DMS53 (cell line): ENCODE measurements at places on chromosomes 16 and 17.
A peak's percentile ranks its signal among the peaks of the same experiment; 100 is the strongest.

GRCh38 chr16:10383626-10384025 lies 2.2 kb upstream of the ATF7IP2 start:
- DNase-seq = no peak

DNA sequence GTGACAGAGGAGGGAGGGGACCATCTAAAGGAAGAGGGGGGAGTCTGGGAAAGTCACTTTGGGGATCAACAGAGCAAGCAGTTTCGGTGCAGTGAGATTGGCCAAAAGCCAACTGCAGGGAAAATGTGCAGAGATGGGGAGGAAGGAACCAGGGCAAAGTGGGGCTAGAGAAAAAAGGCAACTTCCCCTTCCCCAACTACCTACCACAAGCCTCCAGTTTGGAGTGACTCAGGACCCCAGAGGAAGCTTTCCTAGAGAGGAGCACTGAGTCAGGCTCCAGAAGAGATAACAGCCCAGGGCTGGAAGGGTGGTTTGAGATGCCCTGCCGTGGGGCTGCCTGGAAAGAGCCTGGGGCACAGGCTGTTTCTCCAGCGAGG lies 6.9 kb upstream of the CD300LD start:
- no peak for DNase-seq

DNA sequence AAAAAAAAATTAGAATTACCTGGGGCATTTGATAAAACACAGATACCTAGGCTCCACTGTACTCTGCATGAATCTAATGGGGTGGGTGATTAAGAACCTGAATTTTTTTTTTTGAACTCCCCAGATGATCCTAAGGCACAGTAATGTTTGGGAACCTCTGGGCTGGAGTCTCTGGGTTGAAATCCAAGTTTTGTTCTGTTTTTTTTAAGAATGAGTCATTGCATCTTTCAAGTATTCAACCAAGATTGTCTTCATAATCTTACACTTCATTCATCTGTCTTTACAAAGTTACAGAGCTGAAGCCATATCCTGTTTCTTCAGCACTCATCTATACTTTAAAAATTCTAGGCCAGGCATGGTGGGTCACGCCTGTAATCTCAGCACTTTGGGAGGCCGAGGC lies 52.6 kb downstream of the PIGL start:
- DNase-seq = no peak

DNA sequence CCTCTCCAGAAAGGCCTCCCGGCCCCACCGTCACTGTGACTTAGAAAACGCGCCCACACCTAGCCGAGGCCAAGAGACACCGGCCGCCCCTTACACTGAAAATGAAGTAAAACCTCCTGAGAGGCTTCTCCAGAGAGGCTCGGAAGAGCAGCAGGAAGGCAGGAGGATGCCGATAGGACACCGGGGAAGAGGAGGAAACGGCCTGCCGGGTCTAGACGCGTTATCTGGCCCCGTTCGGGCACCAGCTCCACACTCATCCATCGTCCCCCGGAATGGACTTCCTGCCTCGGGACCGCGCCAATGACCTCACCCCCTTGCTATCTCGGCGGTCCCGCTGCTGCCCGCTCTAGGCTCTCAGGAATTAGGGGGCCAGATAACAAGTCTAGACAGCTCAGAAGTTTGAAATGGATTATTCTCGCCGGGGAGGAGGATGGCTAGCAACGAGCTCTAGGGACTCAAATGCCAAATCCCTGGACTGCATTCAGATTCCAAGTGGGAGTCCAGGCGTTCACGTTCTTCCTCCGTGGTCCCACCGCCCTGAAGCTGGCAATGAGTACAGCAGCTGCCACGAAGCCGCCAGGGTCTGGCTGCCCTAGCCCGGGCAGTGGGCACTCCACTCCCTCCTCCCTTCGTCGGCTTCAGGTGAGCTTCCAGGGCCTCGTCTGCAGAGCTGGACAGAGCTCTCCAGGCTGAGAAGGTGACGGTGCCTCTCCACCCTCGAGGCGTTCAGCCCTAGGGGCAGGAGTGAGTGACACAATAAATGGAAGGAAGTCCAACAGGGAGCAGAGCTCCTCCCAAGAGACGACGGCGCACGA lies 350.9 kb downstream of the FOXL1 start:
- DNase-seq = no peak

DNA sequence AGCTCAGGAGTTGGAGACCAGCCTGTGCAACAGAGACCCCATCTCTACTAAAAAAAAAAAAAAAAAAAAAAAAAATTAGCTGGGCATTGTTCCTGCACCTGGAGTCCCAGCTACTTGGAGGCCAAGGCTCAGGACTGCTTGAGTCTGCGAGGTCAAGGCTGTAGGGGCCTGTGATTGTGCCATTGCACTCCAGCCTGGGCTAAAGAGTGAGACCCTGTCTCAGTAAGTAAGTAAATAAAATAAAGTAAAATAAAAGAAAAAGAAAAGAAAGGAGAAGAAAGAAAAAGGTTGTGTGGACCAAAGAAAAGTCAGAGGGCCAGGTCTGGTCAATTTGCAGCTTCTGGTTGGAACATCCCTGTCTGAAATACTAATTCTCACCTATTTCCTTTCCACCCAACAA lies 18.4 kb downstream of the MT1X start:
- no peak for DNase-seq

GRCh38 chr17:27563532-27563931 lies 67.5 kb upstream of the LGALS9 start:
- no peak for DNase-seq

- DNase-seq = no peak
Measured at GRCh38 chr16:77402672-77403071, 32.2 kb downstream of the ADAMTS18 start.

DNA sequence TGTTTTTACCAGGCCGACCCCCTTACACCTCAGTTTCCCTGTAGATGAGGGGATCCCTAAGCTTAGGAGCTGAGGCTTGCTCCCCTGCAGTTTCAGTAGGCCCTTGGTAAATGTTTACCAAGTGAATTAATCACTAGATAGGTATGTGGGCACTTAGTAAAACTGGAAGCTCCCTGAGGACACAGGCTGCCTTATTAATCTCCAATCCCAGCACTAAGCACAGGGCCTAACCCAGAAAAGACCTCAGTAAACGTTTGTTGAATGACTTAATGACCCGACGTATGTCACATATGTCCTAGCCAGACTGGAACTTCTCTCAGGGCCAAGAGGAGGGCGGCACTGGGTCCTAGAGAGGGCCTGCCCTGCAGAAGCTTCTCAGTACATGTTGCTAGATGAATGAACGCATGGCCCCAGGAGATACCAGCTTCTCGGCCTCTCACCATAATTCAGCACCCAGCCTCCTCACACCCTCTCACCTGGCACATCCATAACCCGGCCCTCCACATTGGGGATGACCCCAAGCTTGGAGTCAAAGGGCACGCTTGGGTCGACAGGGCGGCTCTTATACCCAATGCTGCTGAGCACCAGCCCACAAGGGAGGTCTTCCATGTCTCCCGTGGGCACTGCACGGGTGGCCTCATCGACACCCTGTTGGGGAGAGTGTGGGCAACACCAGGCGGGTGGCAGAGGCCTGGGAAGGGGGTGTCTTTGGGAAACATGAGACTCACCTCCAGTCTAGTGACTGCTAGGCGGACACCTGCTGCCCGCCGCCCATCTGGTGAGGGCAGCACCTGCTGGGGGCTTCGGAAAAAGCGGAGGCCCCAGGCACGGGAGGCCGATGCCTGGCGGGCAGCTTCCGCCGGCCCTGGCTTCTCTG lies 4.0 kb upstream of the GRIN2C start:
- DNase-seq = no peak

- DNase-seq = no peak
Measured at GRCh38 chr16:11658896-11659708, 9.2 kb upstream of the SNN start.

DNA sequence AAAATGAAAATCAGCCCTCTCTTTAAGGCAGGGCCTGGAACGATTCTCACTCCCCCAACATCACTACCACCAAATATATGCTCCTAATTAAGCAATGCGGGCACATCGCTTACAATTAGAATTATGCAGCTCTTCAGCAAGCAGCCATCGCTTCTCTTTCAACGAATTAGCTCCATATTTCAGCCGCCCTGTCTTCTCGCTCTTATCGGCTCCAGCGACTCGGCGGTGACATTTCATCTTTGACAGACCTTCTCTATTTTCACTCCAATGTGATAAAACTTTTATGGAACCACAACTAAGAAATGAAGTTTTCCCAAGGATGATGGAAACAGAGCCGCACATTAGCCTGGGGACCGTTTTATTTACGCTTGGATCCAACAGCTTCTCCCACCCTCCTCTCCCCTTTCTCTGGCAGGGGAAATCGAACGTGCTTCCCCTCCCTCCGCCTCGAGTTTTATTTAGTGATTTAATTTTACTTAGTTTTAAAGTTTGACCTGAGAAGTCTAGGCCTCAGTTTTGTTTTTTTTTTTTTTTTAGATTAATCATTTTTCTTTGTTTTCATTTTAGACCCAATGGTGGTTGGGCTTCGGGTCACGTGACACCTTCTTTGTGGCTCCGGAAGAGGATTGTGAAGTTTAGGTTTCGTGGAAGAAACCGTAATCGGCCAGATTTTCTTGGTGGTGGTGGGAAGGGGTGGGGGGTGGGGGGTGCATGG lies 3.1 kb upstream of the HOXB2 start:
- DNase-seq = no peak

DNA sequence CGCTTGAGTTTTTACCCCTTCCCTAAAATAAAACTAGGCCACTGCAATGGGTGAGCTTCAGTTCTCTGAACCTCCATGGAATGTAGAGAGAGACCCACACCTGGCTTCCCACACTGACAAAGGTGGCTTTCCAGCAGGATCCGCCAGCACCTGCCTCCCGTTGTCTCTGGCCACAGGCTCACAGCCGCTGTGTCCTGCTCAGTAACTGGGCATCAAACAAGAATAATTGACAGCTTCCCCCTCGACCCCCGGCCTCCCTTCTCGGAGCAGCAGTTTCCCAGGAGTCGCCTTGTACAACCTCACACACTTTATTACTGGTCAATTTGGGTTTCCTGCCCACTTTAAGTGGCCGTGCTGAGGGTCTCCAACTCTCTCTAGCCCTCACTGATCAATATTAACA lies 586.1 kb upstream of the PSMD7 start:
- no peak for DNase-seq

GRCh38 chr16:87066133-87067002 lies 250.8 kb downstream of the C16orf95 start:
- DNase-seq = no peak

DNA sequence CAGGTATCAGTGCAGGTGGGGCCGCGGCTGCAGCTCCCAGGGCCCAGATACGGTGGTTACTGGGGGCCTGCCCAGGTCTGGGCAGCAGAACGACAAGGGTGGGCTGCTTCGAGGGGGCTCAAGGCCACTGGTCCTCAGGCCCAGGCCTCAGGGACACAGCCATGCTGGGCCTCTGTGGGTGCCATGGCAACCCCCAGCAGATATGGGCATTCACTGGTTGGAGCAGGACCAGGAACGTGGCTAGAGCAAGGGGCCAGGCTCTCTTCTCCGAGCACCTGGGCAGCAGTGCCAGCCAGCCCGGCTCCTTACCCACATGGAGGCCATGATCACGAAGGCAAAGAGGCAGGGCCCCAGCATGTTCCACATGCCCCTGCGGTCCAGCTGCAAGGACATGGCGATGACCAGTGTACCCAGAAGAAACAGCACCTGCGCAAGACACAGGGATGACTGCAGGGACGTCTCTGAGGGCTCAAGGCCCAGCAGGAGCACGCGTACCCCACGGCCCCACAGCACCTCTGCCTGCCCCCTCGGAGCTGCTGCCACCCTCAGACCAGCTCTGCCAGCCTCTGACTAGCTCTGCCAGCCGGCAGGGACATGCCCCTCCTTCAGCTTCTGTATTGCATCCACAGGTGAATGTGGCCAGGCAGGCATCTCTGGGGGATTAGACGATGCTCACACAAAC lies 2.1 kb upstream of the MRPL28 start:
- DNase-seq = no peak

DNA sequence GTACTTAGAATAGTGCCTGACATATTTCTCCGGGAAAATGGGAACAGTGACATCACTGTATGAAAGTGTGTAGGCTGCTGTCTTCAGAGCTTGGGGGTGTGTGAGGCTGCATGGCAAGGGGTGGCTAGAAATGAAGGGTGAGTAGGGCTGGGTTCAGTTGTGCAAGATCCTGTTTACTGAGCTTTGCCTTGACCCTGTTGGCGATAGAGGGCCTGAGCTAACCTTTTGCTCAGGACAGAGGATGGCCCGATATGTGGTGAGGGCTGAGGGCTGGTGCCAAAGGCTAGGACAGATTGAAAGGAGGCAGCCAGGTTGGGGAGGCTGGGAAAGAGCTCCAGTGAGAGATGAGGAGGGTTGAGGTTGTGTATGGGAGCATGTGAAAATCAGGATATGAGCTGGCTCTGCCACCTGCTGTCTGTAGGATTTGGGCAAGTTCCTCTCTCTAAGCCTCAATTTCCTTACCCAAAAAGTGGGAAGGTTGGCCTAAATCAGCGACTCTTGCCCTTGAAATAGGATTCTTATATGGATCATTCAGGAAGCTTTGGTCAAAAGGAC lies 6.0 kb upstream of the CCL1 start:
- DNase-seq = no peak

- no peak for DNase-seq
Measured at GRCh38 chr16:50932348-50932935, 190.6 kb downstream of the CYLD start.

- no peak for DNase-seq
Measured at GRCh38 chr17:34725725-34726124, 146.3 kb downstream of the TMEM132E start.

GRCh38 chr16:71201556-71201955 lies 29.0 kb downstream of the HYDIN start:
- no peak for DNase-seq

- no peak for DNase-seq
Measured at GRCh38 chr16:82236415-82236814, 66.4 kb upstream of the MPHOSPH6 start.

GRCh38 chr17:33949100-33949499 lies 306.0 kb upstream of the CCL2 start:
- peak; percentile 7 for DNase-seq

DNA sequence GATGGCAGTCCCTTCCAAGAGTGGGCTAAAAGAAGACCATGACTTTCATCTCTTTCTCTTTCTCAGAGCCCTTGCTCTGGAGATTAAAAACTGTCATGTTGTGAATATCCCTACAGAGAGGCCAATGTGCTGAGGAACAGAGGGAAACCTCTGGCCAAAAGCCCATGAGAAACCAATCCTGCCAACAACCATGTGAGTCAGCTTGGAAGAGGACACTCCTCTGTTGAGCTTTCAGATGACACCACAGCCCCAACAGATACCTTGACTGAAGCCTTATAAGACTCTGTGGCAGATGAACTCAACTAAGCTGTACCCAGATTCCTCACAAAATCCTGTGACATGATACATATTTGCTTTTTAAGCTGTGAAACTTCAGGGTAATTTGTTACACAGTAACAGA lies 19.6 kb downstream of the CPPED1 start:
- no peak for DNase-seq

GRCh38 chr16:71746442-71747046 lies 22.0 kb upstream of the PHLPP2 start:
- peak; percentile 60 for DNase-seq

DNA sequence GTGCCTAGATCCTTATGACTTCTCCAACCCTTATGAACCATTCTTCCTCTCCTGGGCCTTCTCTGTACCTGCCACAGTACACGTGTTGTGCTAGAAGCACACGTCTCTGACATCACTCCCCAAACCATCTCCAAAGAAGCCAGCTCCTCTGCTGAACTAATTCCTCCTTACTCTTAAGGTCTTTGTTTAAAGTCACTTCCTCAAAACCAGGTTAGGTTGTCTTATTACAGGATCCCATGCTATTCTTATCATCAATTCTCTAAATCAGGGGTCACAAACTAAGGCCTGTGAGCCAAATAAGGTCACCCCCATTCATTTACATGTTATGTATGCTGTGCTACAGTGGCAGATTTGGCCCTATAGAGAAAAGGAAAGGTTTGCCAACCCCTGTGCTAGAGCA lies 4.0 kb downstream of the SUPT6H start:
- no peak for DNase-seq

GRCh38 chr17:82527898-82528297 lies 8.4 kb downstream of the FOXK2 start:
- no peak for DNase-seq
